BE2C (cell line): ENCODE measurements at places on chromosomes 11 and 22.

DNA sequence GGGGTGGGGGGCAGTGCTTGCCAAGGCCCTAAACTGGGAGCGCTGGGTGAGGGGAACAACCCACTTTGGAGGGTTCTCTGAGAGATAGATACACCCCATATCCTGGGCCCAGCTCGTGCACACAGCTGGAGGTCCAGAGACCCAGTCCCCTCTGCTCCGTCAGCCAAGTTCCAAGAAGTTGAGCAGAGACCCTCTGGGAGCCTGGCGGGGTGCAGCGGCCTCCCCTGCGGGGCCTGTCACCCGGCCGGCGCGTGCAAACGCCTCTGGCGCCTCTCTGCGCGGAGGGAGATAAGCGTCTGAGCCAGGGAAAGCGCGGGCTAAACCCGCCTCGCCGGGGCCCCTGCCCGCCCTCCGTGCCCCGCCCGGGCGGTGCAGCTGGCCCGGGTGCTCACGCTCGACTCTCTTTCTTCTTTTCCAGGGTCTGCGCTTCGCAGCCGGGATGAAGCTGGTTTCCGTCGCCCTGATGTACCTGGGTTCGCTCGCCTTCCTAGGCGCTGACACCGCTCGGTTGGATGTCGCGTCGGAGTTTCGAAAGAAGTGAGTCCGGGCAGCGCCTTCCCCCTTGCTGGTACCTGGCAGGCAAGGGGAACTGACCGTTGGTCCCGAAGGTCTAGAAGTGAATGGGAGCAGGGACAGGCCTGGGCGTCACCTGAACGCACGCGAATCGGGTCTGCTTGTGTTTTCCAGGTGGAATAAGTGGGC, 540 bp downstream of the ADM start:
- peak; percentile 51 for DNase-seq

DNA sequence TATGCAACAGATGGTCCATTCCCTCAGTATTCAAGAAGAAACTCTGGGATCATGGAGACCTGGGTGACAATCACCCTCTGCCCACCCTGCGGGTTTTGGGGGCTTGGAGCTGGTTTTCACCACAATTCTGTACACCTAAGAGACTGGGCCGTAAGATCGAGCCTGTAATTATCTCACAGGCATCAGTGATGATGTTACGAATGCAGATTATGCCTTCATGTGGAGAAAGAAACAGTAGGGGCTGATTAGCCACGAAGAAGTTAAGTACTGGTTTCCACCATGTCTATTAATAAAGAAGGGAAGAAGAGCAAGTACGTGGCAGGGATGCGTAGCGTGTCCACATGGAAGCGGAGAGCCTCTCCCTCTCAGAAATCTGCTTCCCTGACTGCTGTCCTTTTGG, 5.3 kb upstream of the EFCAB6 start:
- DNase-seq = no peak

DNA sequence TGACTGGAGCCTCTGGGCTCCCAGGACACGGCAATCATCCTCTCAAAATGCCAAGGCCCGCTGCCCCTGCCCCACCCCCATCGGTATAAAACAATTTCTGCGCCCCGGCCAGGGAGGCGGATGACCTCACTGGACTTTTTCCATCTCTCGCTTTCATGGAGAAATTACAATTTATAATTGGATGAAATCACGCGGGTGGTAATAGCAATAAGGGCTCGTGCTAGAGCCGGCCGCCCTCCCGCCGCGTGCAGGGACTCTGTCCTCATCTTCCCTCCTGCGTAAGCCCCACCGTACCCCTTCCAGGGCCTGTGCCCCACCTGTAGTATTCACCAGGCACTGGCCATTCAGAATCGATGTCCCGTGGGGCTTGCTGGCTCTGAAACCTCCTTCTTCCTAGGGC, 64.5 kb downstream of the MACROD1 start:
- DNase-seq = no peak

DNA sequence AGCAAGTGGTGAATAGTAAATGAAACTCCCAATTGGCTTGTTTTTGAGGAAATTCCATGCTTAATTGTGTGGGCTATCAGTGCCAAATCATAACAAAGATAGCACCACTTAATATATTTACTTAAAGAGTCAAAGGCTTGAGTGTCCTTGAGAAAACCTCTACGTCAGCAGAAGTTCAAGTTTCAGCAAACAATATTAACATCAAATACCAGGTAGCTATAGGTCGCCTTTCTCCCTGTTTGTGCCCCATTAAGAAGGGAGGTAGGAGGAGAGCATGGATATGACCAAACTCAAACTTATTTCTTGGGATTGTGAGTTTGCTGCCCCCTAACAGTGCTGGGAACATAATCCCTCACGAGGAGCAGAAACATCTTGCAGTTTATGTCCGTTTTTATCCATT, 105.6 kb upstream of the SYN3 start:
- DNase-seq = no peak

- no peak for DNase-seq
Observed at GRCh38 chr11:77525455-77526091, 51.7 kb upstream of the PAK1 start.

- DNase-seq = no peak
Observed at GRCh38 chr22:20526305-20526627, 18.9 kb downstream of the MED15 start.

GRCh38 chr11:77402218-77402556, 71.7 kb downstream of the PAK1 start:
- DNase-seq = no peak

DNA sequence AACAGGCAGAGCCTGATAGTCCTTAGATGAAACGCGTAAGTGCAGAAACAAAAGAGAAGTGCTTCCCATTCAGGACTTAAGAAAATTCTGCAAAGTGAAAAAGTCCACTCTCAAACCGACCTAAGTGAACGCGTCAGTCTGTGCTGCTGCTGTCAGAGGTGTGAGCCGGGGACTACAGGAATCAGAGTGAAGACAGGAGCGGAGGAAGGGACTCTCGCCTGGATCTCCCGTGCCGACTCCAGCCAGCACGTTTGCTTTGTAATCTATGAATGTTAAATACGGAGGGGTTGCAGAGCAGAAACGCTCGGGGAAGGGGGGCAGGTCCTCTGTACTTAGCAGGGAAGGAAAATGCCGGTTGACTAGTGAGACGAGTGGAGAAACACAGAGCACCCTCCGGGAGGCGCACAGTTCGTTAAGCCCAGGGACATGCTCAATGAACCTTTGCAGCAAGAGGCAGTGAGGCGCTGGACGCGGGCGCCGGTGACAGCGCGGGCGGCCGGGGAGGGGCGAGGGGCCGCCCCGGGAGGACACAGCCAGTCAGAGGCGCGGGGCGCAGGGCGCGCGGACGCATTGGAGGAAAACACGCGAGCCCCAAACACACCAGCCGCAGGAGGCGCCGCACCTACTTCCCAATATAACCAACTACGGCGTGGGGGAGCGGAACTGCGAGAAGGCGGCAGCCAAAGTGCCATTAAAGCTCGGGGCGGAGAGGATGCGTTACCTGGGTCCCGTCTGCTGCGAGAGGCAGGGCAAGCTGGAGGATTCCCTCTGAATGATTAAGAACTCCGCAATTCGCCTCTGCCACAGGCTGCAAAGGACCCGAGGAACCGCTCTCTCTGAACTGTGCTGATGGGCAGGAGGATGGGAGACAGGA, at the start of gene CNTN5:
TSS of gene CNTN5 (plus strand) at position 598 of the 874 bp plus-strand sequence.
- peak; percentile 83 for DNase-seq

DNA sequence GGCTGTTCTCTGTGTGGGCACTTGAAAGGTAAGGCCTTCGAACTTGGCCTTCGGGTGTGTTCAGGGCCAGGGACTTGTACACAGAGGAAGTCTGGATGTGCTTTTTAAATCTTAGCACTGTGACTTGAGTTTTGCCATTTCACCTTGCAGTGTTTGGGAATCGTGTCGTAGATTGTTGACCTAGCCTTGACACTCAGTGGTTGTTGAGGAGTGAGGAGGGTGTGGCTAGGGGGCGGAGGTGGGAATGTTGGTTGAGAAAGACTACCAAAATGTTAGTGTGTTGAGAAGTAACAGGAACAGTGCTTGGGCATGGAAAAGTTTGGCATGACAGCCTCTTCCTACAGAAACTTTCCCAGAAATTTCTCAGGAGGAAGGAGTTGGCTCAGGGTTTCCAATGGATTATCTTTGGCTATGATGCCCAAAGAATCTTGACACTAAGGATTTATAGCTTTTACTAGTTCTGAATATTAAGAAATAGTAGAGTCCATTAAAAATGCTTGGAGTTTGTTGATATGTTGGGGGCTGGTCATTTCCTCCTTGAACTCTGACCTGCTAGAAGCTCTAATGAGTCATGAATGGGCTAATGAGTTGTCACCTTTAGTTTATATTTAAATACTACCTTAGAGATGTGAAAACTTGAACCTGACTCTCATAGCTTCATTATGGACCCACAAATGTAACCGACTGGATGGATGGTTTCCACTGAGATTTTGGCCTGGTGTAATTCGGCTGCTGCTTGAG, 40.6 kb downstream of the BARX2 start:
- no peak for DNase-seq

DNA sequence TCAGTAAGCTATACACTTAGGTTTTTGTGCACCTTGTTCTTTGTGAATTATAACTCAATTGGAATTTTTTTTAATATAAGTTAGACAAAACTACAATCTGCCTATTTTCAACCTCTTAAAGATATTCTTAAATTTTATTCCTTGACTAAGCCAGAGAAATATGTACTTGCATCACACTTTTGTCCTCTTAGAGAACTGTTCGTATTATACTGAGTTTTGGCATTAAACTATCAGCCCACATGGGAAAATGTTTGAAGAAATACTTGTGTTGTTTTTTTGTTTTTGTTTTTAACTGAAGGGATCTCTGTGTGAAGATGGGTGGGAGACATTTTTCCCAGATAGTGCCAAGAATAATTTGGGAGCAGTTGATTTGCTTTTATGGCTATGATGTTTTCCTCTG, 25.3 kb downstream of the CEP295 start:
- no peak for DNase-seq

DNA sequence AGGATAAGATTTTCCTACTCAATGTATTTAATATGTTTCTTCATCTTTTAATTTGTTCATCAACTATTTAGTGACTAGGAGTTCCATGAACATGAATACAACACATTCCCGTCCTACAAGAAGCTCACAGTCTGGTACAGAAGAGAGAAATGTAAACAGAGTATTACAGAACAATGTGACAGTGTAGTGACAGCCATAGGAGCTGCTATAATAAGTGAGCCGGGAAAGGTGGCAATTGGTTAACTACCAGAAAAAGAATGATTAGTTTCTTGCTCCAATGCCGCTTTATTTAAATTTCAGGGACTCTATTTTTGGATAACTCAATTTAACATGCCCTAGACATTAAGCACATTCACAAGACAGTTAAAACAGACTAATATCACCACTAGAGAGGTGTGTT, 192.3 kb downstream of the CADM1 start:
- DNase-seq = no peak

DNA sequence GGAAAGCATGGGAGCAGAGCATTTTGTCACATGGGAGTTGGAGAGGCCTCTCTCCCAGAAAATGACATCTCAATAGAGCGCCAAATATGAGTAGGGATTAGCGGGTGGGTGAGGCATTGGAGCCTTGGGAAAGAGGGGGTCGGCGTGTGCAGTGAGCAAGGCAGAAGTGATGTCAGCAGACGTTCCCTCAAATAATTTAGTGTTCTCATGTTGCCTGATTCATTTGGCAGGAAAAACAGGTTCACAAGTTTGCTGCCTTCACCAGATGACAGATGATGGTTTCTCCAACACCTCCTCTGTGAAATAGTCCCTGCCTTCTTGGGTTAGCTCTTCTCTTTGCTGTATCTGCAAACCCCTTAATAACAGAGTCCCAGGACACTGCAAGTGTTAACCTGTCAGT, 118.5 kb upstream of the ARHGAP20 start:
- DNase-seq = no peak

DNA sequence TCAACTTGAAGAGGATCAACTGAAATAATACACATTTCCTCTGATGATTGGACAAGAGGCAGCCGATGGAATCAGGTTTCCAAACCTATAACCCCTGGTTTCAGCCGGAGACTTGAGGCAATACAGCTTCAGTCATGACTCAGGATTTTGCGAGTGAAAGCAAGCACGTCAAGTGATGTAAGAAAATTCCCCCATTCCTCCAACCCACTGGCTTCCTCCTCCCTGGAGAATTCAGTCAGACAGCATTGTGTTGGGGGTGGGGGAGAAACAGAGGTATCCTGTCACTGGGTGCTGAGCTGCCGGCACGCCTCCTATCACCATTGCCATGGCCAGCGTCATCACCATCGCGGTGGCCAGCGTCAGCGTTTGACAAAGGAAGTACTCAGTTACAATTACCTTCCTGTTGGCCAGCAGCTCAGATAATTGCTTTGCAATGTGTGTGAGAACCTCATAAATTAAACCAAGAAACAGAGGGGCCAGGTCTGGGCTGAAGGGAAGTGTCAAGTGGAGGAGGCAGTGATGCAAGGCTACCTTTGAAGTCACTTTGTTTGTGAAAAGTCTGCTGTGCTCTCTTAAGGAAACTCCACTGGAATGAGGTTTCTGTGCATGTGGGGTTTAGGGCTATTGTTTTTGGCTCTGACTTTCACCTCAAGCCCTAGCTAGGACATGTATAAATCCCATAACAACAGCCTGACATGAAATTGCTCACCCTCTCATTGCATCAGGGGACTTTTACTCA, 50.2 kb downstream of the LIF start:
- DNase-seq = no peak
